ENCODE measurements at places on chromosomes 2 and 18. TPM values are rescaled to one million over a fixed set of nuclear protein-coding genes. Genes with fewer than 3 reads are reported as not detected.

DNA sequence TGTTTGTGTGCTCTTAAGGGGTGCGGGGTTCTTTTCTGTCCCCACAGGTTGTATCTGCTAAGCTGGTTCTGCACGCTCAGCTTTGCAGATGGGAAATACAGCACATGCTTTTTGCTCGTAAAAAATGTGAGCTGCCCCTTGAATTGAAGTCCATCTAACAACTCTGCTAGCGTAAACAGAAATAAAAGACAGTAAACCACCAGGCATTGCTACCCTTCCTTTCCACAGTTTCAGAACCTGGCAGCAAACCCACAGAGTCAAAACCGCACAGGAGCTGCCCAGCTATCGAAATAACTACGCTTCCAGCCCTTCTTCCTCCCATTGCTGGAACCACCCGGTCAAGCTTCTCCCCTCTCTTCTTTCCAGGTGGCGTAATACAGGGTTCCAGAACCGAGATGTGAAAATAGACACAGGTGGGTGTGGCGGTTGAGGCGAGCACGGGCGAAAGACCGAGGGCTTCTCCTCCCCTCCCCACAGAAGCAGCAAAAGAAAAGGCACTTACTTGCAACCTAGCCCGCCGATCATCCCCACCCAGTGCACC is 479 bp downstream of the SCN9A start:
- DNase-seq: peak; percentile 26

DNA sequence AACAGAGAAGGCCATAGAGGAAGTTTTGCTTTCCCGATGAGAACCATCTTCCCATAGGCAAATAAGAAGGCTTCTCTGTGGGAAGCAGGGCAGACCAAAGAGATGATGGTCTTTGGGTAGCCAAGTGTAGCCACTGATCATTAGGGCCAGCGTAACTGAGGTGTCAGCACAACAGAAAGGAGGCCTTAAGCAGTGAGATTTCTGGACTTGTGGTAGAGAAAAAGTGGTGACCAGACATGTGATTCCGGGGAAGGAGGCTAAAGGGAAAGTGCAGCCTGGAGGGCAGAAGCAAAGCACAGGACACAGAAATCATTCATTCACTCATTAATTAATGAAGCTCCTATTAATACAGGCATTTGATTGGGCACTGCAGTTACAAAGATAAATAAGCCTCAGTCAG is 15.4 kb downstream of the EVA1A start:
- no peak for DNase-seq

GRCh38 chr2:151781642-151782041 is 46.6 kb downstream of the ARL5A start:
- DNase-seq: no peak

DNA sequence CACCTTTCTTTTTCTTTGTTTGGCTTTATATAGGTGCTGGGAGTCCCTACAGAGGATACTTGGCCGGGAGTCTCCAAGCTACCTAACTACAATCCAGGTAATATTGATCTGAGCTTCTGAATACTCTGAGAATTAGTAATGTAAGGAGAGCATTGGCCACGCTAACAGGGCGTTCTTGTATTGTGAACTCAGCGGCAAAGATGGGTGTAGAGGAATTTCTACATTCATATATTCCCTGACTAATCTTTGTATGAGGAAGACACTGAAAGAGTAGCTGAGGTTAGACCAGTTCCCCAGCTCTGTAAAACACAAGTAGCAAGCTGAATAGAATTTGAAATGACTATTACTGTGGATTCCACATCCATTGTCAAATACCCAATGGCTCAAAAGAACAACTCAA is 48.5 kb downstream of the CDK15 start:
- no peak for DNase-seq

DNA sequence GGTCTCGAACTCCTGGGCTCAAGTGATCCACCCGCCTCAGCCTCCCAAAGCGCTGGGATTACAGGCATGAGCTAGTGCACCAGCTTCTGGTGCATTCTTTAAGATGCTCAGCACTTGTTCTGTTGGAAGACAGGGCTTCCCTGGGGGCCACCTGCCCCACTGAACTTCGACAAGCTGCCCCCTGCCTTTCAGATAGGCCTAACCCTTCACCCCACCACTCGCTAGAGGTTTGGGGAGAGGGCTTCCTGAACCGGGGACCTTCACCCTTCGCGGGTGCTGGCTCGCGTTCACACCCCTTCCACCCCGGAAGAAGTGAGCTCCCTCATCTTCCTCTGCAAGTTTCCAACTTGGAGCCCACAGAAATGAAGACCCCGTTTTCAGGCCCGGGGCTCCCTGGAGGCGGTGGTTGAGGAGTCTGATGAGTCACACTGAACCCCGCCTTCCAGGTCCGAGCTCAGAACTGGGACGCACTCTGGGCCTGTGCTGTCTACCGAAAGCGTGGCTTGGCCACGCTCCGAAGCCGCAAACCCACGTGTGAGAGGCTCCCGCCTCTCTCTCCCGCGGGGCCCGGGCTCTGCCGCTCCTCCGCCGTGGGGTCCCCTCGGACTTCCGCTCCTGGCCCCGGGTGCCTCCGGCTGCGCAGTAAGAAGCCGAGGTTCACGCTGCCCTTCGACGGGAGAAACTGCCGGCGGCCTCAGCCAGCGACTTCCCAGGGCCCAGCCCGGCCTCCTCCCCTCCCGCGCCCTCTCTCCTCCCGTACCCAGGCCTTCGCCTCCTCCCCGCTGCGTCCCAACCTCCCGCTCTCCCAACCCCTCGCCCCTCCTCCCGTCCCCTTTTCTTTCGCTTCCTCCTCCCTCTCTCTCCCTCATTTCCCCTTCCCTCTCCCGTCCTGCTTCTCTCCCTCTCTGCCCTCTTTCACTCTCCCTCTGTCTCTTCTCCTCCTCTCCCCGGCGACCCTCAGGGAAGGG is 47.5 kb upstream of the SP3 start:
- no peak for DNase-seq

- DNase-seq: no peak
Measured at GRCh38 chr2:176111309-176111663, 4.2 kb downstream of the HOXD11 start.

DNA sequence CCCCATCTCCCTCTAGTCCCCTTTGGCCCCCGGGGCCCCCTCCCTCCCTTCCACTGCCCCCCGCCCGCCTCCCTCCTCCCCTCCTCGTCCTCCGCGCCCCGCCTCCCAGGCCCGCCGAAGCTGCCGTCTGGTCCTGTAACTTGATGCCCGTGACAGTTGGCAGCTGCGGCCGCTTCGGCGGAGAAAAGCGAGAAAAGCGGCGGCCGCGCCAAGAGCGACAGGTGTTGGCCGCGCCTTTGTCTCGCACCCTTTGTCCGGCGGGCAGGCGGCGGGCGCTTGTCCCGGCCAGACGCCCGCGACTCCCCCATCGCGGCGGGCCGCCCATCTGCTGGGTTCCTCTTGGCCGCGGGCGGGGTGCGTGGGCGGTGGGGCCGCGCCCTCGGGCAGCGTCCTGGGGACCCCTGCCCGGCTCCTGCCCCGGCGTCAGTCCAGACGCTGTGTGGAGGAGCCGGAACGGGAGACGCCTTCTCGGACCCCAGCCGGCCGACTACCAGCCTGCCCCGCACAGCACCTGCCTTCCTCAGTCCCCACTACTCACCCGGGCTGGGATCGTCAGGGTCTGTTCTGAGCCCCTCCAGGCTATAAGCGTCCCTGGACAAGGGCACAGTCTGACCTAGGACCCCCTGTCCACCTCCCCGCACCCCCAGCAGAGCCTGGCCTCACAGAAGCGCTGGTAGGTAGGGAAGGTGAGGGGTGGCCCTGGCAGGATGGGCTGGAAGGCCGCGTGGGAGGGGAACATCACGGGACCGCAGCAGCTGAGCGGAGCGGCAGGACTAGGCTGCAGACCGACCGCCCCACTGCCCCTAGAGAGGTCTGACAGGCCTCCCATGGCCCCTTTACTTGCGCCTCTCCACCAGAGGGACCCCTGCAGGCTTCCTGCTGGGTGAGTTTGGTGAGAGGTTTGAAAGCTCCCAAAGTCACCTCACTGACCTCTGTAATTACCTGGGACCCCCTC is 1.2 kb upstream of the HES6 start:
- DNase-seq: no peak

DNA sequence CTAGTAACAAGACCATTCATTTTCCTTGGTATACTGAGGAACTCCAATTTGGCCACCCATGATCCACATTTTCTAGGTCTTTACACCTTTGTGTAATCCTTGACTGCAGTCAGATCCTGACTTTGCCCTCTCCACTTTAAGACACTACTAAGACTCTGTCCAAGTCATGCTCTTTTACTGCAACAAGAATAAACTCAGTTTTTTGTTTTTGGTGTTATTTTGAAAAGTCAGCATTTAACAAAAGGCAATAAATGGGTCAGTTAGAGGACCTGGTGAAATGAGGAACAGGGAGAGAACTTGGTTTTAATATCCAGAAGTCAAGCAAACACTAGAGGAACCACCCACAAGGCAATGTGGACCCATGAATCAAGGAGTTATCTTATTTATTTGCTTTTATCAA is 252.2 kb upstream of the RBBP8 start:
- no peak for DNase-seq

- DNase-seq: no peak
Measured at GRCh38 chr2:54673501-54673998, 49.9 kb upstream of the EML6 start.

DNA sequence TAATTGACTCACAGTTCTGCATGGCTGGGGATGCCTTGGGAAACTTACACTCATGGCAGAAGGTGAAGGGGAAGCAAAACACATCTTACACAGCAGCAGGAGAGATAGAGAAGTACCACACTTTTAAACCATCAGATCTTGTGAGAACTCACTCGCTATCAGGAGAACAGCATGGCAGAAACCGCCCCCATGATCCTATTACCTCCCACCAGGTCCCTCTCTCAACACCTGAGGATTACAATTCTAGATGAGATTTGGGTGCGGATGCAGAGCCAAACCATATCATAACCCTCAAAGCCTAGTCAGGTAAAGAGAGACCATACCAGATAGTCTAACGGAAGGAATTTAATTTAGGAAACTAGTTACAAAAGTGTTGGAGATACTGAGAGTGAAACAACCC is 182.6 kb upstream of the ACVR2A start:
- DNase-seq: no peak

DNA sequence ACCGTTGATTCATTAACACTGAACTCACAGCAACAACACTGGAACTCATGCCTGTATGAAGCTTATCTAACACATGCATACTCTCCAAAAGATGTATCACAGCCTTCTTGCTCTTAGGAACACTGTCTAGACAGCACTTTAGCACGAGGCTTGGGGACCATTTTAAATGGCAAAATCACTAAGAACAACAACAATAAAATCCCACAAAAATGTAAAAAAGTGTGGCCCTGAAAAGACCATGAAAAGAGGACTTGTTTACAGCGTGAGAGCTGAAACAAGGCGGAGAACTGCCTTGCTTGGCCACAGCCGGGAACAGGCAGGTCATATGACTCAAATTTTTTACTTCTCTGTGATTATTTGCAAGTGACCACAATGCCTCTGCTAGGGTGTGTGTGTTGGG is 48.1 kb downstream of the CHN1 start:
- no peak for DNase-seq

GRCh38 chr2:127620866-127621265 is 25.1 kb upstream of the GPR17 start:
- DNase-seq: no peak

DNA sequence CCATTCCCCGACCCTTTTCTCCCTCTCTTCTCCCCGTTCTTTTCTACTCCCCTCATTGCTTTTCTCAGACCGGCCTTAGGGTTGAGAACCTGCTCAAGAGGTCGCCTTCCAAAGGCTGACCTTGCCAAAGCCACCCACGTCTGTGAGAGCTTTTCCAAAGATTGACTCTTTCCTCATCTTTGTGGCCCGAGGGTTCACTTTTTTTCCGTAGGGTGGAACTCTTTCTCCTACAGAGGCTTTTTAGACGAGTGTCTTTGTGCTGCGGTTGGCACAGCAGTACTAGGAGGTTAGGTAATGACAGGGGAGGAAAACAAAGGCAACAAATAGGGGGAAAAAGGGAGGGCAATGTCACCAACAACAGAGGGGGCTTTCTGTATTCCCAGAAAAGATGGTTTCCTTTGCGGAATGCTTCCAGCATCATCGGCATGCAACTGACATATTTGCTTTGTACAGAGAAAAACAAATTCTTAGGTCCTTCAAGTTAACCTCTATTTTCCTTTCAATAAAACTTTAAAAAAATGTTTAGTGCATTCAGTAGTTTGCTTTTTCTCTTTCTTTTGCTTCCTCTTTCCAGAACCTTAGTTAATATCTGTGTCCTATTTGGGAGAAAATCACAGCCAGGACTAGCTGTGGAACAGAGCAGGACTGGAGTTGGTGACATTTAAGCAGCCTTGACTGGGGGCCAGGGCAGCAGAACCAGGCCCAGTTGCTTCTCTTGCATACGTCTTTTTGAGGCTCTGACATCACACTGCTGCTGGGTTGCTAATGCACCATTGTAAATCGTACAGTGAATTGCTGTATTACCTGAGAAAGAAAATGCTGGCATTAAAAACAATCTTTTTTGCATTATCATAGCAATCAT is 188.1 kb upstream of the FANCL start:
- no peak for DNase-seq

DNA sequence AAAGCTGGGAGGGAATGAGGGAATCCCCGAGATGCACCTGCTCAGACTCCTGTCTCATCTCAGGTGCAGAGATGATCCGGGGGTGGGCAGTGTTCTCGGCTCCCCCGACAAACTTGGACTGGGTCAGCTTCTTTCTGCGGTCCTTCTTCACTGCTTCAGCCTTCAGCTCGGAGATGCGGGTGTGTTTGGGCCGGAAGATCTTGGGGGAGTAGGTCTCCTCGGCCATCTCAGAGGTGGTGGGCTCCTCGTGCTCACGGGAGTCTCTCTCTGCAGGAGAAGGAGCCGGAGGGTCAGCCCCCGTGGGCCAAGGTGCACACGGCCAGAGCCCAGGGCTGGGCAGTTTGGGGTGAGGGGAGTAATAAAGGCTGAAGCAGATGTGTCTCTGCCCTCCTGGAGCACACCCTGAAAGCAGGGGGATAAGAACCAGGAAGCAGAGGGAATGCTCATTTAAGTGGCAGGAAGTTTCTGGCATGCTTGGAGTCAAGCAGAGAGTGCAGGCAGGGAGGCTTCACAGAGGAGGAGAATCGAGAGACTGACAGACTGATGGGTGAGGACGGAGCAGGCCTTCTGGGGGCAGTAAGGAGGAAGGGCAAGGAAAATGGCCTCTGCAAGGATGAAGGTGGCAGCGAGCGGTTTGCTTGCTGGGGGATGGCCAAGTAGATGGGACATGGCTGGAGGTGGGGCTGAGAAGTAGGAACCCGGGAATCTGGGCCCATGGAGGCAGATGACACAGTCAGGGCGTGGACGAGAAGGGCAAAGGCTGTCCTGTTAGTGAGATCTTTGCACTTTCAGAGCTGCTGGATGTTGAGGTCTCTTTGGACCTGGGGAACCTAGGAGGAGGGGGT is 16.3 kb downstream of the IGFBP5 start:
- DNase-seq: no peak

- no peak for DNase-seq
Measured at GRCh38 chr2:32248299-32248698, 16.4 kb downstream of the NLRC4 start.

- no peak for DNase-seq
Measured at GRCh38 chr2:241110607-241111439, 8.7 kb upstream of the MTERF4 start.

FAM110C gene
- 13.3 TPM for polyA plus RNA-seq

GRP gene
- 0.93 TPM for polyA plus RNA-seq

IL1F10 gene
- polyA plus RNA-seq: not detected

ADGRF3 gene
- 2.9 TPM for polyA plus RNA-seq

IL1RL1 gene
- polyA plus RNA-seq: 0.59 TPM

GPR75 gene
- 1.9 TPM for polyA plus RNA-seq

INHBB gene
- polyA plus RNA-seq: 0.06 TPM

MALL gene
- polyA plus RNA-seq: 16.5 TPM

SNTG2 gene
- 2.3 TPM for polyA plus RNA-seq
